ENCODE measurements at places on chromosomes 1 and 21.

GRCh38 chr1:95415146-95415545, 181.1 kb downstream of the RWDD3 start:
- no peak for DNase-seq

- no peak for DNase-seq
Observed at GRCh38 chr1:26452459-26453183, 19.6 kb upstream of the HMGN2 start.

- DNase-seq = no peak
Observed at GRCh38 chr1:23953020-23953419, 6.6 kb upstream of the PNRC2 start.

DNA sequence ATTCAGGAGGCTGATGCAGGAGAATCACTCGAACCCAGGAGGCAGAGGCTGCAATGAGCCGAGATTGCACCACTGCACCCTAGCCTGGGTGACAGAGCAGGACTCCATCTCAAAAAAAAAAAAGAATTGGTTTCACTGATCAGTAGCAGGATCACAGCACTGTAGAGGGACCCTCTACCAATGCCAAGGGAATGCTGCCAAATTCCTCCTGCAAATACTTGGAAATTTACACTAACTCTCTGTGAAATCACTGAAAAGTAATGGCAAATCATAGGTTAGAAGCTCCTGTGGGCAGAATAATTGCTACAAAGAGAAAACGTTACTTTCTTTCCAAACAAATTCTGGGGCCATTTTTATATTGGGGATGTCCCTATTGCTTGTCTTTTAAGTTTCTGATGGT, 6.7 kb upstream of the GPR25 start:
- no peak for DNase-seq

- no peak for DNase-seq
Observed at GRCh38 chr1:215635827-215636226, 68.7 kb downstream of the KCTD3 start.

GRCh38 chr1:232274236-232274855, 355.6 kb downstream of the SIPA1L2 start:
- no peak for DNase-seq

DNA sequence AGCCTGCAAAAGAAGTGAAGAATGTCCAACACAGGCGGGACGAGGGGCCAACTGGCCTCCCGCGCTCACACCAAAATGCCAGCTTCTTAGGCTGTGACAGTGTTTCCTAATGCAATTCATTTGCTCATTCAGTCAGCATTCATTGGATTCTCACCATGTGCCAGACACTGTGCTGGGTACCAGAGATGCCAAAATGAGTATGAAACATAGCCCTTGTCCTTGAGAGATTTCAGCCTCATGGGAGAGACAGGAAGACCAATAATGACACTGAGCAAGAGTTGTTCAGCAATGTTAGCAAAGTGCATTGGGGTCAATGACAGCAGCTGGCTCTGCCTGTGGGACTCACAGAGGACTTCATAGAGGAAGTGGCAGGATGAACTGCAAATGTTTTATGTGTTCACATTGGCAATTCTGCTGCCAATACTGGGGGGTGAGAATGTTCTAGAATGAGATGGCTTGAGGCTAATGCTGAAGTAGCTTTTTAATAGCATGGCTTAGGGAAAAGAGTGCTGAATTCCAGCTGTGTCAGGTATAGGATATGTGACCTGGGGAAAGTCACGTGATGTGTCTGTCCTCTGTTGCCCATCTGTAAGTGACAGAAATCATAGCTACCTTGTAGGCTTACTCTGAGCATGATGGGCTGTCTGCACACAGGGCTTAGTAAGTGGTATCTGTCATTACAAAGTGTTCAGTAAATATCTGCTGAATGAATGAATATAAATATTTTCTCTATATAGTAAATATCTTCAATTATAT, 58.3 kb upstream of the KIF26B start:
- no peak for DNase-seq

DNA sequence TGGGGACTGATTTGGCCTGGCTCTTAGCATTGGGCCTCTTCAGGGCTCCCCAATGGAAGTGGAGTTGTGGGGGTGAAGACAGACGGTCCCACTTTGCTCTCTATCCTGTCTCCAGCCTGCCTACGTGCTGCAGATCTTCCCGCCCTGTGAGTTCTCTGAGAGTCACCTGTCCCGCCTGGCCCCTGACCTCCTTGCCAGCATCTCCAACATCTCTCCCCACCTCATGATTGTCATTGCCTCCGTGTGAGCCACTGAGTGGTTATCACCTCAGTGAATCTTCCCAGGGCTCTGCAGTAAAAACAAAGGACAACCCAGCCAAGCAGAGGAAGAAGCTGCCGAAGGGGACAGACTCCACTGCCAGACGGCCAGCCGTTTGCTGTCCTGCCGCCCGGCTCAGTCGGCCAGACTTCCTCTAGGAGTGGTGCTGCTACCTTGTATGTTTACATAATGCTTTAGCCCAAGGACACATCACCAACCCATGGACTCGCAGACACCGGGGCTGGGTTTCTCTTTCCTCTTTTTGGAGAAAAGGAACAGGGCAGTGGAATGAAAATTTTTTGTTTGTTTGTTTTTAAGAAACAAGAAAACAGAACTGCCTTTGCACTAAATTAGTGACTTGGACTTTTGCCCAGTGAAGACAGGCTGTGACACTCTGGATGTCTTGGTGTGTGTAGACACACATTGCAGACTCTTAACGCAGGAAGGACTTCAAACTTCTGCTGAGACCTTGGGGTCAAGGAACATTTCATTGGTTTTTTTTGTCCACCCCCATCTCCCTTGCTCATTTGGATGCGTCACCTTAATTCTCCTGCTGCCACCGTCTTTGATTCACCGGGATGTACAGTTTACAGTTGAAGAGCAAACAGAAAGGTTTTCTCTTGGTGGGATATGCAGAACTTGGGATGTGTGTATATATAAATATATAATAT, 36.5 kb downstream of the ZBTB17 start:
- DNase-seq = no peak

- DNase-seq = no peak
Observed at GRCh38 chr21:17488620-17489019, 24.2 kb upstream of the CXADR start.

GRCh38 chr1:53062708-53063591, 937 bp downstream of the PODN start:
- DNase-seq = no peak

- no peak for DNase-seq
Observed at GRCh38 chr21:45172420-45172819, 98.0 kb downstream of the ADARB1 start.

DNA sequence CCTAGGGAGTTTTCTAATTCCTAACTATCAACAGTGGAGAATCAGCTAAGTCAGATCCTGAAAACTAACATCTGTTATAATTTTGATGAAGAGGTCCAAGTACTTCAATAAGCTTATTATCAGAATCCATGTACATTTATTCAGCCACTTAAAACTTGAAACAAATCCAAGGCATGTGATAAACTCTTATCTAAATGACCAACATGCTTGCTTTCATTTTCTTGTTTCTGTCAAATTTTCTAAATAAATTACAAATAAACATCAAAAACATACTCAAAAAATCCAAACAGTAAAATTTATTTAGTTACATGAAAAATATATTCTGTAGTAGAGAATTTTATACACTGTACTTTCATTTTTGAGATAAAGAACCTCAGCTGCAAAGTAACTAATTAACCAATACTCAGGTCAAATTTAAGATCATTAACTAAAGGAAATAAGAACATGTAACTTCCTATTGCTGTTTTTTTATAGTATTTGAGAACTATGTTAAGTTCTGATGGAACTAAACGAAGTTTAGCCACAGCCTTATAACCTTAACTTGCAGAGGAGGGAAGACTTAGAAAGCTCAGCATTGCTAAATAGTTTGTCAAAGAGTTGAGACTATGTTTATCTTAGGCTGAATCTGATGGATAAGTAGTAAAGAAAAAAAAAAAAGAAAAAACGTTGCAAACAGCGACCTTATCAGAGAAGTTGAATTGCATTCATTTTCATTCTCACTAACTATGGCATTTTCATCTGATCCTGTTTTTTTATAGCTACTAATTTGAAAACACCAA, 44.9 kb downstream of the SYNJ1 start:
- DNase-seq = no peak

GRCh38 chr1:199644912-199645311, 382.6 kb upstream of the NR5A2 start:
- DNase-seq = no peak

DNA sequence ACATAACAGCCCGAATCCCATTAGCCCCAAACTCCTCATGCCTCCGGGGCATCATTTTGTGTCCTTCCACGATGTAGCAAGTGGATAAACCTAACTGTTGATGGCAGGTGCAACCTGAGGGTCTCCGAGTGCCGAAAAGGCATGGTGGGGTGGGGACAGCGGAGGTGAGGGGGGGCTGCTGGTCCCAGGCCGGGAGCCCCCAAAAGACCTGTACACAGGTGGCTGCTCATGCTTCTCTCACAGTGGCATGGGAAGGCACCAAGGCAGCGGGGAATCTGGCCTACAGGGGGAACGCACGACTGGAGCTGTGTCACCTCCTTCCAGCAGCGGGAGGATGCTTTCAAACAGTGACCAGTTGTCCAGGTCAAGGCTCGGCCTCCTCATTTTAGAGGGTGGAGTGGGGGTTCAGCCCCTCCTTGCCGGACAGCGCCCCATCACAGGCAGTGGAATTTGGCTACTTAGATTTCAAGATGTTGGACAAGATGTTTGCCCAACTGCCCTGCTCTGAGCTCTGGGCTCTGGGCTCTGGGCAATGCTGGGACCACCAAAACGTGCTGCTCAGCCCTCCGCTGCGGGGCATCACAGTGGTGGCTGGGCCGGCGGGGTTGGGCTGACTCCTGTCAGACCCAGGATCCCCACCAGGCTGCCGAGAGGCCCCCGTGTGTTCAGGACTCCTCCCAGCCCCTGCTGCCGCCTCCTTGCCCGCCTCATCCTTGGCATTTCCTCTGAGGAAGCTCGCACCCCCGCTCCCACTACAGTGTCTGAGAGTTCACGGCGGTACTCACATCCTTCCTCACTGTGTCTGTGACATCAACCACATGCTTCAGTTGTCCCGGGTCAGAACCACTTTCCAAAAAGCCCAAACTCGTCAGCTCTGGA, 7.6 kb downstream of the DNMT3L start:
- peak; percentile 13 for DNase-seq

- no peak for DNase-seq
Observed at GRCh38 chr1:231903586-231904081, 277.0 kb downstream of the DISC1 start.

DNA sequence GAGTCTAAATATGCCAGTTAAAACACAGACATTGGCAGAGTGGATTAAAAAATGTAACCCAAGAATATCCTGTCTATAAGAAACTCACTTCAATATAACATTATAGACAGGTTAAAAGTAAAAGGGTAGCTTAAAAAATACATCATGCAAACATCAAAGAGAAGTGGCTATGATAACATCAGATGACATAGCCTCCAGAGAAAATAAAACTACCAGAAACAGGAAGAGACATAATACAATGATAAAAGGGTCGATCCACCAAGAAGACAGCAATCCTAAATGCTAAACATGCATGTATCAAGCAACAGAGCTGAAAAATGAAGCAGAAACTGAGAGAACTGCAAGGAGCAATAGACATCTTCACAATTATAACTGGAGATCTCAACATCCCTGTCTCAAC, 190.2 kb upstream of the NR5A2 start:
- DNase-seq = no peak

DNA sequence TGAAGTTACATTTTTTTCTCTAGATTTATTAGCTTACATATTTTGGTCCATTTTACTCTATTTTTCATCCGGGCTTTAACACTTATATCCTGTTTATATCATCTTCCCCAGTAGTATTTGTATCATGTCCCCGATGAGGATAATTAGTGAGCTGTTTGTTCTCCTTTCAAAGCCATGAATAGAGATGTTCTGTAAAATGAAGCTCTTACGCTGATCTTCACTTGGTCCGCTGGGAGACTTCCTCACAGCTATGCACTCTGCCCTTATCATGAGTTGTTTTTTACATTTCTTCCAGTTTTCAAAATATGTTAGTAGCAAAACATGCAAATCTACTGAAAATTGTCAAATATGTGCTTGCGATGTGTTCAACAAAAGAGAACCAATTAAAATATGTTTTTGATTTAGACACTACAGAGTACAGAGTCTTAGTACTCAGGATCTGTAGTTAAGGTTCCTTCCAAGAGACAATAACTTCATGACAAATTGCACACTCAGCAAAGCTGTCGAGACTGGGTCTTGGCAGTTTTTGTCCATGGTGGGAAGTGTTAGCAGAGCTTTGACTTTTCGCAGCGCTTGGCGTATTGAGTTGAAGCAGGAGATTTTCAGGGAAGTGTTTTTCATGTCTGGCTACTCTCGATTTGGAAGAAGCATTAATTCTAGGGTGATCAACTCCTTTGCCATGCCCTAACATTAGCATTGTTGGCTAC, 292.0 kb upstream of the ADAMTS5 start:
- no peak for DNase-seq

DNA sequence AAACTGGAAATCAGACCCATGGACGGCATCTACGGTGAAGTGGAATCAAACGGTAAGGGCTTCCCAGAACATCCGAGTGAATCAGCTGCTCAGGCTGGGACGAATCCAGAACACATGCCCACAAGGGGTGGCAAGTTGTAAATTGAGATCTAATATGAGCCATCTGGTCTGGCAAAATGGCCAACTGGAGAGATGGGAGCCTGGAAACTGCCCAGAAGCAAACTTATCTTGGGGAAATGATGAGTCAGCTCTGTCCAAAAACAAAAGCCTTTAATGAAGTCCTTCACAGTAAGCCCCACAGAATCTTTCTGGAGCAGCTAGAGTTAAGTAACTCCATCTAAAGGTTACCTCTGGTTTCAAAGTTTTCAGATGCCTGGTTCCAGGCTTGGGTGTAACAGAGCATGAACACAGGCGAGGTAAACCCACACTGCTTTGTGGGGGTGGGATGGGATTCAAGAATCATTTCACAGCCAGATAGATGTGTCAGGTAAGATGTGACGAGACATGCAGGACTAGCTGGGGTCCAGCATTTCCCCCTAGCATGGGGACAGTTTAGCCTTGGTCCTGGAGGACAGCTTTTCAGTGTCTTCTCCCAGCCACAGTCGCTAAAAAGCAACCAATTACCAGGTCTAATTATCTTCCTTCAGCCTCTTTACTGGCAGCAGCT, 10.5 kb upstream of the SRP9 start:
- DNase-seq = no peak

GRCh38 chr1:198590454-198590853, 48.4 kb upstream of the PTPRC start:
- no peak for DNase-seq

GRCh38 chr1:237851210-237851845, 39.4 kb downstream of the ZP4 start:
- no peak for DNase-seq

DNA sequence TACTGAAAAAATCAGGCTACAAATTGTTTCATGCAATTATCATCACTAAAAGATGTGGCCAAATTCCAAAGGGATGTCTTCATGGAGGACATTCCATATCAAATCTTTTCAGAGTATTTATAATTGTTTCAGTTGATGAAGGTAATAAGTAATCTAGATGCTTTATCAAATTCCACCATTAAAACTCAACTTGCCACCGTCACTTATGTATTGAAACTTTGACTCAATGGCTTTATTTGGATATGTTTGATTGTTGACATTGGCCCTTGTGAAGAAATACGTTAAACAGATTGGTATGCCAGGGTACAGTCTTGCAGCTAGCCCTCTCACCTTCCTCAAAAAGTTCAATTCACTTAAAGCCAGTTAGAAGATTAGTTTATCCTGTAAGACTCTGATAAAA, 32.2 kb upstream of the PALMD start:
- DNase-seq = no peak
